Fibroblast of lung (primary cell): ENCODE measurements at places on chromosomes 16 and 17. TPM values are rescaled to one million over a fixed set of nuclear protein-coding genes. Genes with fewer than 3 reads are reported as not detected.

Gene PPP1R27
- total RNA-seq, result under 0.01 TPM in 1 of 2 replicates, not detected in the other

Gene FAM20A
- total RNA-seq, result 14.9 and 16.2 TPM in 2 replicates

Gene KAT2A
- total RNA-seq, result 7.4 and 7.8 TPM in 2 replicates

Gene BHLHA9
- total RNA-seq, result not detected in 2 replicates

Gene ACSM3
- total RNA-seq, result 1.3 and 2.3 TPM in 2 replicates

Gene EPX
- not detected in 2 replicates for total RNA-seq

Gene TENT4B
- total RNA-seq, result 11.0 and 12.2 TPM in 2 replicates

Gene PRAC2
- not detected in 2 replicates for total RNA-seq

DNA sequence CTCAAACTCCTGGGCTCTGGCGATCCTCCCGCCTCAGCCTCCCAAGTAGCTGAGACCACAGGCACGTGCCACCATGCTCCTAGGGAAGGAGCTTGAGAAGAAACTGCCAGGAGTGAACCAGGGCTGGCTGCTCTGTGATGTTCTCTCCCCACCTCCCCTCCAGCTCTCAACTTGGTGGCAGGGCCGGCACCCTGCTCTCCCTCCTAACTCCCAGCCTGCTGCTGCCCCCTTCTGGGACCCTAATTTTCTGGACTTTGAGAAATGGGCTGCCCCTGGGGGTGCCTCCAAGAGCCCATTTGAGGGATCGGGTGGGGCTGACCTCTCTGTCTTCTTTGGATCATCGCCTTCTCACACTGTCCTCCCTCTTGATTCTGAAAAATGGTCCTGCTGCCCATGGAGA is 14.9 kb upstream of the STAT3 start:
- peaks cover 35% of the 10 kb centered on the region for H3K4me1 ChIP-seq
- no peaks in the 10 kb centered on the region for H3K27me3 ChIP-seq
- peaks cover 25% of the 10 kb centered on the region for H3K36me3 ChIP-seq
- no peak overlapping the region for H3K4me3 ChIP-seq
- H3K27ac ChIP-seq, result no peak overlapping the region

GRCh38 chr17:36602030-36602748 is 806 bp downstream of the MRM1 start:
- H3K27me3 ChIP-seq, result no peaks in the 10 kb centered on the region
- no peaks in the 10 kb centered on the region for H3K36me3 ChIP-seq
- H3K4me1 ChIP-seq, result peaks cover 4% of the 10 kb centered on the region
- H3K27ac ChIP-seq, result peak overlapping the region; percentile 80

DNA sequence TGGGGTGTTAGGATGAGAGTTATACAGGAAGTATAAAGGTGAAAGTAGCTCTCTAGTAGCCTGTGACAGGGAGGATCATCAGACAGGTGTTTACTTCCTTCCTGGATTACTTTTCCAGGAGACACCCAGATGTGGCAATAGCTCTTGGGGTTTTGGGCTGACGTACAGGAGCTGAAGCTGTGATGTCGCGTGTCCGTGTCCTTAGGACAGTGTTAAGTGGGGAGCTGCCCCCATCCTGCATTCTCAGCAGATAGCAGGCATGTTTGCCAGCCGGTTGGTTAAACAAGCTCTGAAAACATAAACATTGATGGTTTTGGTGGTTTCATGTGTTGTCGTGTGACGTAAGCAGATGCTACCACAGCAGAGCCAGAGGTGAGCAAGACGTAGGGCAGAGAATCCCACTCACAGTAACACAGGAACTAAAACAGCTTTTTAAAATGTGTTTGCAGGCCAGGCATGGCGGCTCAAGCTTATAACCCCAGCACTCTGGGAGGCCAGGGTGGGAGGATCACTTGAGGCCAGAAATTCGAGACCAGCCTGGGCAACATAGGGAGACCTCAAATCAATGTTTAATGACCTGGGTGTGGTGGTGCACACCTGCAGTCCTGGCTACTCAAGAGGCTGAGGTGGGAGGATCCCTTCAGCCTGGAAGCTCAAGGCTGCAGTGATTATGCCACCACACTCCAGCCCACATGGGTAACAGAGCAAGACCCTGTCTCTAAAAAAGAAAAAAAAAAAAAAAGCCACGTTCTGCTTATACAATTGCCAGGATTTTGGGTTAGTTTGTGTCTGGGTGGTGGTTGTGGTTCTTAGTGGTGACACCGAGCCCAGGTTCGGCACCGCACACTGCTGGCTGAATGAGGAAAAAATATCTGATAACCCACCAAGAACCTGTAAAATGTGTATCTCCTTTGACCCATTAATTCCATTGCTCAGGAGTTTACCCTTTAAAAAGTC is 18.2 kb upstream of the IL17C start:
- no peaks in the 10 kb centered on the region for H3K4me1 ChIP-seq
- no peaks in the 10 kb centered on the region for H3K27me3 ChIP-seq
- H3K36me3 ChIP-seq, result peaks cover 22% of the 10 kb centered on the region
- peak; percentile 94 for DNase-seq
- no peak overlapping the region for H3K4me3 ChIP-seq

- DNase-seq, result peak; percentile 19
- peaks cover 6% of the 10 kb centered on the region for H3K4me1 ChIP-seq
- H3K27ac ChIP-seq, result no peak overlapping the region
These were observed 321.9 kb upstream of the PMFBP1 start for GRCh38 chr16:72493716-72494415.

DNA sequence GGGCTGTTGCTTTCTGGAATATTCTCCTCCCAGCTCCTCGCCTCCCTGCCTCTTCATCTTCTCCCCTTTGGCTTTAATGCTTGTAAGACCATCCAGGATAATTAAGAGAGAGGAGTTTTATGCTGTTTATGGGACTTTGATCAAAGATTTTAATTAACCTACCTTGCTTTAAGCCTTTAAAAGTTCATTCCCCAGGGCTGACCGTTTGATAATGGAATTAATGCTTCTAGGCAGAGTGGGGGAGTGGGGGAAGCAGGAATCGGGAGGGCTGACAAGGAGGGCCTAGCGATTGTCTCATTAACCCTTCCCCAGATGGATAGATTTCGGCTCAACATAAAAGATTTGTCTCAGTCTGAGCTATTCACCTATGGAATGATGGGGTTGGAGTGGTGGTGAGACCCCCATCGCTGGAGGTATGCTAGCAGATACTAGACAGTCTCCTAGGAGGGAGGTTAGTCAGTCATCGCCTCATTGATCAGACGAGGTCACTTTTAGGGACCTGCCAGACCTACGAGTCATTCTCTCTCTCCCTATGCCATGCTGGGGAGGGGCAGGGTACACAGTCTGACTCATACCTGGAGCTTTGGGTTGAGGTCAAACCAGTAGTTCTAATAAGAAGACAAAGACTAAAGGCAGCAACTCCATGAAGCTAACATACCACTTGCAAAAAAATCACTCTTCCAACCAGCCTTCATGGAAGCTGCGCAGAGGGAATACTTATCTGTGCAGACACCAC is 236.6 kb upstream of the NLRP1 start:
- DNase-seq, result peak; percentile 37
- no peaks in the 10 kb centered on the region for H3K27me3 ChIP-seq
- no peak overlapping the region for H3K27ac ChIP-seq
- no peaks in the 10 kb centered on the region for H3K36me3 ChIP-seq

DNA sequence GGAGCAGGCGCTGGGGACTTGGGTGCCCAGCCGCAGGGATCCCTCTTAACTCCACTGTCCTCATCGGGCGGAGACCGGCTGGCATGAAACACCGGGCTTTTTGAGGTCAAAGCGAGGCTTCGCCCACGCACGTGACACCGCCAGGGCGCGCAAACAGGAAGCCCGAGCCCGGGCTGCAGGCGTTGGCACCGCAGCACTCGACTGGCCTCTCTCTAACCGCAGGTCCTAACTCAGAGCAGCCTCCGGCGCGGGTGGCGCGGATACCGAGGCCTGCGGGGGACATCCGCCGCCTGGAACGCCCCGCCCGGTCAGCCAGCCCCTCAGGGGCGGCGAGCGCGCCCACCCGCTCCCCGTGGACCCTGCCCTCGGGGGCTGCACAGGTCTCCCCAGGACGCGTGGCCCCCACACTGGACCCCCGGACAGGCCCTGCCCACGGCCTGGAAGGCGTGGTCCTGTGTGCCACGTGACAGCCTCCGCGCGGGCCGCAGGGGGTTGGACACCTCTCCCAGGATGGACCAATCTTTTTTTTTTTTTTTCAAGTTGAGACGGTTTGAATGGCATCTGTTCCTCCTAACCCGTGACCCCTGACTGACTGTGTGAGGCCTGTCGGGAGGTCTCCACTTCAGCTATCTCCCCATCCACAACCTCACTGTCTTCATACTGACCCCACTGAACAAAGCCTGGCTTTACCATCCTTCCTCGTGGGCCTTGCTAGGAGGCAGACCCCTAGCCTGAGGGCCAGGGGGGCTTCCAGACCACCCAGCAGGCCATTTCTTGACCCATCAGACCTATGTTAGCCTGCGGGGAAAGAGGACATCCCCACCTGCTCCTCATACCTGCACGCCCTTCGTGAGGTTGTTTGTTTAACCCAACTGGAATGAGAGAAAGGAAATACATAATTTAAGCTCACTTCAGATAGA is 8.4 kb upstream of the SLC47A2 start:
- no peaks in the 10 kb centered on the region for H3K27me3 ChIP-seq
- no peaks in the 10 kb centered on the region for H3K36me3 ChIP-seq
- peaks cover 9% of the 10 kb centered on the region for H3K4me1 ChIP-seq
- H3K27ac ChIP-seq, result no peak overlapping the region
- peak; percentile 9 for DNase-seq
- no peak overlapping the region for H3K4me3 ChIP-seq

DNA sequence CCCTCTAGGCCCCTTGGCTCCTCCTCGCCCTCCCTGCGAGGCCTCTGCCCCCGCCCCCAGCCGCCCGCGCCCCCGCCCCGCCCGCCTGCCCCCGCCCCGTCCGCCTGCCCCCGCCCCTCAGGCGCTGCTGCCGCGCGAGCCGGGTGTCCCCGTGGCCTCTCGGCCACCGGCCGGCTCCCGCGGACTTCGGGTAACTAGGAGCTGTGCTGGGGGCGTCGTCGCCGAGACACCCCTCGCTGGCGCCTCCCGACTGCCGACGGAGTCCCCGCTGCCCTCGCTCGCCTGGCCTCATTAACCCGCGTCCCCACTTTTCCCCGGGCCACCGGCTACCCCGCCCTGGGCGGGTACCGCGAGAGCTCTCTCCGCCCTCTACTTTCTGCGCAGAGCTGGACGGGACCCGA is at the start of gene TLCD1:
TLCD1 (minus strand) TSS at position 8 of the 401 bp plus-strand sequence. CDS start 136 bp downstream, outside the sequence.
- peak within 1 kb of the TSS; percentile 78 for H3K4me3 ChIP-seq
- no peaks in the 10 kb centered on the region for H3K27me3 ChIP-seq
- H3K27ac ChIP-seq, result peak within 1 kb of the TSS; percentile 68
- peaks cover 17% of the 10 kb centered on the region for H3K4me1 ChIP-seq
- peak; percentile 58 for DNase-seq

DNA sequence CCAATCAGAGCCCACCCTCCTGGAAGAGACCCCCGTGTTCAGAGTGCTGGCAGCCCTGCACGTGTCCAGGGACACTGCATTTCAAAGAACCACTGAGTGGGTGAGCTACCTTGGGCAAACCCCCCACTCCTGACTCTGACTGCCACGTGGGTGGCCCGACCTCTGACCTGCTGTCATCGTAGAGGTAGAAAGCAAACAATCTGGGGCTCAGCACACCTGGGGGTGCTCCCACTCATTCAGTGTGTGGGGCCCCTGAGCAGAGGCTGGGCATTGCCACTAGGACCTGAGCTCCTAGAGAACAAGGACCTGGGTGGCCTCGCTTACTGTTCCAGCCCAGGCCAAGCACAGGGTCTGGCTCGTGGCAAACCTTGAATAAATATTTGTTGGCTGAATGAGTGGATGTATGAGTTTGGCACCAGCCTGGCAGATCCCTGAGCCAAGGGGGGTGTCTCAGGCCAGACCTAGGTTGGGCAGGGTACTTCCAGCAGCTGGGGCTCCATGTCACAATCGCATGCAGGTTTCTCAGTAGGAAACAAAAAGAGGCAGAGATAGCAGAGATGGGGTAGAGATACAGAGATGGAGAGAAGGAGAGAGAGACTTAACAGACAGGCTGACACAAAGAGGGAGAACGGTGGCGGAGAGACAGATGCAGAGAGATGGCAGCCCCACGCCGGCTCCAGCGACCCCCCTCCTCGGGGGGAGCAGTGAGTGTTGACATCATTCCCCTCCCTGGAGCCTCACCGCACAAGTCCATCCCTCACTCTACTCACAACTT is 5.4 kb upstream of the DRC7 start:
- H3K27me3 ChIP-seq, result peaks cover 13% of the 10 kb centered on the region
- no peaks in the 10 kb centered on the region for H3K36me3 ChIP-seq
- DNase-seq, result no peak
